ENCODE measurements at places on chromosomes 3 and 15.

DNA sequence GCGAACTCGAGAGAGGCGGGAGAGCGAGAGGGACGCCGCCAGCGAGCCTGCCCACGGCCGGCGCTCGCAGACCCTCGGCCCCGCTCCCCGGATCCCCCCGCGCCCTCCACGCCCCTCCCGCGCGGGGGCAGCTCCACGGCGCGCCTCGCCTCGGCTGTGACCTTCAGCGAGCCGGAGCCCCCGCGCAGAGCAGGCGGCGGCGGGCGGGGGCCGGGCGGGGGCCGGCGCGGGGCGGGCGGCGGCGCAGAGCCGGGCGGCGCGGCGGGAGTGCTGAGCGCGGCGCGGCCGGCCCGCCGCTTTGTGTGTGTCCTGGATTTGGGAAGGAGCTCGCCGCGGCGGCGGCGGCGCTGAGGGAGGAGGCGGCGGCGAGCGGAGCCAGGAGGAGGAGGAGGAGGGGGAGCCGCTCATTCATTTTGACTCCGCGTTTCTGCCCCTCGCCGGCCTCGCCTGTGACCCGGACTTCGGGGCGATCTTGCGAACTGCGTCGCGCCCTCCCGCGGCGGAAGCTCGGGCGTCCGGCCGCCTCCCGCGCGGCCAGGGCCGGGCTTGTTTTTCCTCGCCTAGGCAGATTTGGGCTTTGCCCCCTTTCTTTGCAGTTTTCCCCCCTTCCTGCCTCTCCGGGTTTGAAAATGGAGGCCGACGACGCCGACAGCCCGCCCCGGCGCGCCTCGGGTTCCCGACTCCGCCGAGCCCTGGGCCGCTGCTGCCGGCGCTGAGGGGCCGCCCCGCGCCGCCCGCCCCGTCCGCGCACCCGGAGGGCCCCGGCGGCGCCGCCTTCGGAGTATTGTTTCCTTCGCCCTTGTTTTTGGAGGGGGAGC, 524 bp downstream of the IGF1R start:
- no peak for DNase-seq

DNA sequence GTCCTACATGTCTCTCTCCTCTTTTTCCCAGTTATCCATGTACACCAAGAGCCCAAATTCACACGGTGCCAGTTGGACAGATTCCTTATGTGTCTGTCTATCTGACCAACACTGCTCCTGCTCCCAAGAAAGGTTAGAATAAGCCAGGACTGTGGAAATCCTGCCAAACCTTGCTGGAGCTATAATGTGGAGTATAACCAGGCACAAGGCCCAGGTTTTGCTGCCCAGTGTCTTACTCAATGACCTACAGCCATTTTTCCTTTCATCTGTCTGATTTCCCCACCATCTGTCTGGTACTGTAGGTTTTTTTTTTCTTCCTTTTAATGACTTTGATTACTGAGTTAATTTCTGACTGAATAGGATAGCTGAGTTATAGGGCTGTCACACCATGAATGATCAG, 26.5 kb upstream of the MINDY4B start:
- DNase-seq: no peak

GRCh38 chr15:96771035-96771434, 440.5 kb downstream of the NR2F2 start:
- DNase-seq: no peak

DNA sequence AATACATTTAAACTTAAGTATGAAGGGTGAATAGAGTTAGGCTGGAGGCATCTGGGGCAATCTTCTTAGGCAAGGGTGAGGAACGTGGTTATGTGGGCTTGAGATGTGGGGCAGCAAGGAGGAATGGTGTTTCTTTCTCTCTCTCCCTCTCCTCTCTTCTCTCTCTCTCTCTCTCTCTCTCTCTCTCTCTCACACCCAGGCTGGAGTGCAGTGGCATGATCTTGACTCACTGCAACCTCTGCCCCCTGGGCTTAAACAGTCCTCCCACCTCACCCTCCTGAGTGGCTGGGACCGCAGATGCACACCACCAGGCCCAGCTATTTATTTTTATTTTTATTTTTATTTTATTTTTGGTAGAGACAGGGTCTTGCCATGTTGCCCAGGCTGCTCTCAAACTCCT, 4.0 kb upstream of the MGA start:
- no peak for DNase-seq

DNA sequence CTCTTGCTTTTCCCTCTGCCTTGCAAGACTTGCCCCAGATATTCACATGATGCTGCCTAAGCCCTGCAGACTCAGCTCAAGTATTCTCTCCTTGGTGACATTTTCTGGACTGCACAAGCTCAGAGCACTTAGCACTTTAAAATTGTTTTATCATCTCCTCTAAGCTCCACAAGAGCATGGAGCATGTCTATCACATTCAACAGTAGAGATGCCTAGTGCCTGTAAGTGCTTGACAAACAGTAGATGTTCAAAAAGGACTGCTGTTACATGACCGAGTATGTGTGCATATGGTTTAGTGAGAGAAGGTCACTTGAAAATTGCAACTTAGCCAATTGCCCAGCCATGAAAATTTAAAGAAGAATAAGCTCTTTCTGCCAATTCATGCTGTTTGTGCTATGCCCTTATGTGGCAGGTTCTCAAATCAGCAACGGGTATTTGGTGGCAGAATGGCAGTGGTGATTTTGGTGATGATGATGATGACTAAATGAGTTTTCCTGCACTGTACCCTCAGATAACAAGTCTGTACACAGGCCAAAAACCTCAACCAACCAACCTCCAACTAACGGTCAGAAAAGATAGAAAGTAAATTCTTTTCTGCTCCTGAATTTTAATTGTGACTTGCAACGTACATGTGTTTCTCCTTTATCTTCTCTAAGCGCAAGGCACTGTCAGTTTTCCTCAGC, 647.2 kb upstream of the UBE2E2 start:
- no peak for DNase-seq

DNA sequence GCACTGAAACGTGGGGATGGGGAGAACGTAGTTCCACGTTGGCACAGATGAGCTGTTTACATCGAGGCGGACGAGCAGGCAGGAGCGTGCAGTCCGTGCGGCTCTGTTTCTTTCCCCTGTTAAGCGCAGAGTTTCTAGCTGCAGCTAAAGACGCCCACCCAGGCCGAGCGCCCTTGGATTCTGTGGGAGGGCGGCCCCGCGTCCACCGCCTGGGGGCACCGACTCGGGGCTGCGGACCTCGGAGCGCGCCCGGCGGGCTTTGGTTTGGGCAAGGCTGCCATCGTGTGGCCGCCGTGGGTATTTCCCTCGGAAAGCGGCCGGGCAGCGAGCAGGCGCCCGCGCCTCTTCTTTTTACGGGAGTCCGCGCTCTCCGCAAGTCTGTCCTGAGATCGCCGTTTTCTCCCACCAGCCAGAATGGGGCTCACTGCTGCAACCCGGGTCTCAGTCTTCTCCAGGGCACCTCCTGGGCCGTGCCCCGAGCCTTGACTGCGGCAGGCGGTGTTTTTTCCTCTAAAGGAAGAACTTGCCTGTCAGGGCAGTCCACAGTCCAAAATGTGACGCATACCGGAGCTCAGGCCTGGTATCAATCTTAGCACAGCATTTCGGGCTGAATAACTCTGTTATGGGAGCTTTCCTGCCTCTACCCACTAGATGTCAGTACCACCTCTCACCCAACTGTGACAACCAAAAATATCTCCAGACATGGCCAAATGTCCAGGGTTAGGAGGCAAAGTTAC, 219.9 kb upstream of the IGF1R start:
- no peak for DNase-seq

DNA sequence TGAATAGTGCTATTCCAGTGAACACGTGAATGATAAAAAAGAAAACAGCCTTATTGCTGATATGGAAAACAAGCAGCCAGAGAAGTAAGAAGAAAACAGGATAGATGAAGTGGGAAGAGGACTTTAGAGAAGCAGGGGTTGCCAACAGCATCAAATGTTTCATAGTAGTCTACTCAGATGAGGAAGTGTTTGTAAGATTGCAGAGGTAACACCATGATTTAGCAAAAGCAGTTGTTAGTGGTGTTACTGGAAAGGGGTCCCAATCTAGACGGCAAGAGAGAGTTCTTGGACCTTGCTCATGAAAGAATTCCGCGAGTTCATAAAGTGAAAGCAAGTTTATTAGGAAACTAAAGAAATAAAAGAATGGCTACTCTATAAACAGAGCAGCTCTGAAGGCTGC, 108.8 kb upstream of the MCTP2 start:
- no peak for DNase-seq

GRCh38 chr3:191339316-191339917, 9.1 kb upstream of the UTS2B start:
- no peak for DNase-seq

GRCh38 chr15:85394554-85395333, 14.3 kb downstream of the AKAP13 start:
- no peak for DNase-seq

DNA sequence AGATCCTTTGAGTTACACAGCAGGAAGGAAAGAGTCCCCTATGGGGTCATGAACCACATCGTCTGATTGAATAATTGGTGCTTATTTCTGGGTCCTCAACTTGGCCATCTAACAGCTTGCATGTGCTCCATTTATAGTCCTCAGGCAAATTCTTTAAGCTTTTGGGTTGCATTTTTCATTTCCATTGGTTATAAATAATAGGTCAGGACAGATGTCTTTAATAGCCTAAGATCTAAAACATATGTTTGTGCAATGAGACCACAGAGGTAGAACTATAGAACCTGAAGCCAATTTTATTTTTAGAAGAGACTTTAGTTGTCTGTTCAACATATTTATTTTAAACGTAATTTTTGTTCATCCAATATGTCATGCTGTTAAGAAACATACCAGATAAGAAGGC, 43.2 kb downstream of the CD200R1L start:
- no peak for DNase-seq

DNA sequence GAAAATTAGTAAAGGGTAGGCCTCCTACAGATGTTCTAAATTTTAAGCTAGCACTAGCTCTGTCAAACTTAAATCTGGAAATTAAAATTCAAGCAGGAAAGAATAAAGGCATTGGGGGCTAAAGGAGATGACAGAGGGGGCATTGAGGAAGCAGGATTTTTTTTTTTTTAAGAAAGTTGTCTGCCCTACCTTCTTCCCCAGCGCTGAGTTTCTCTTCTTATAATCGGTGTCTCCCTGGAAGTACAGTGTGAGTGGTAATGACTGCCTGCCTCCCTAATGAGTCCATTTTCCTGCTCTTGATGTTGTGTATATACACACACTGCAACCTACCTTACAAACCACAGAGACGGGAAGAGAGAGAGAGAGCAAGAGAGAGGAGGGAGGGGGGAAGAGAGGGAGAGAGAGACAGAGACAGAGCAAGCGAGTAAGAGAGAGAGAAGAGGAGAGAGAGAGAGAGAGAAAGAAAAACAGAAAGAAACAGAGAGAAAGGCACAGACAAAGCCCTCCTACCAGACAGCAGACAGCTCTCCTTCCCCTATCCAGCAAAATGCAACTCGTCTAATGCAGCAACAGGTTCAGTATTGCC, 47.0 kb downstream of the ZBTB20 start:
- peak; percentile 45 for DNase-seq

- DNase-seq: no peak
Measured at GRCh38 chr3:170467571-170468147, 49.0 kb downstream of the CLDN11 start.

DNA sequence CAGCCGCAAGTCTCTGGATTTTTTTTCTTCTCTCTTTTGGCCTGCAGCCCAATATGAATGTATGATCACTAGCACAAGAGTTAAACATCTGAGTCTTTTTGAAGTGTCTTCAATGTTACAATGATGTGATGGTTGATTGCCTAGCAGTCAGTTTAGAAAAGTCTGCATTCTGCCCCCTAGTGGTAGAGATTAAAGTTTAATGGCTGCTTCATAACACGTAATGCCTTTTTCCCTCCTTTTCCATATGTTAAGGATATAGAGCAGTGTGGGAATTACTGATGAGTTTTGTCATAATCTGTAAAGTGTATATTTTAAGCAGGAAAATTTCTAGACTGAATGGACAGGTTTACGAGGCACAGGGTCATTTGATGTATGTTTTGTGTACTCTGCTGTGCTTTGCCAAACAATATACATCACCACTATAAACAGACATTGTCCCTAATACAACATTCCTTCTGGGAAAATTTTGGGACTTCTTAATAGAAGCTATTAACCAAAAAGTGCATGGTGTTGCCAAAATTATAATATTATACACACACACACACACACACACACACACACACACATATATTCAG, 1038.5 kb upstream of the NR2F2 start:
- DNase-seq: no peak

DNA sequence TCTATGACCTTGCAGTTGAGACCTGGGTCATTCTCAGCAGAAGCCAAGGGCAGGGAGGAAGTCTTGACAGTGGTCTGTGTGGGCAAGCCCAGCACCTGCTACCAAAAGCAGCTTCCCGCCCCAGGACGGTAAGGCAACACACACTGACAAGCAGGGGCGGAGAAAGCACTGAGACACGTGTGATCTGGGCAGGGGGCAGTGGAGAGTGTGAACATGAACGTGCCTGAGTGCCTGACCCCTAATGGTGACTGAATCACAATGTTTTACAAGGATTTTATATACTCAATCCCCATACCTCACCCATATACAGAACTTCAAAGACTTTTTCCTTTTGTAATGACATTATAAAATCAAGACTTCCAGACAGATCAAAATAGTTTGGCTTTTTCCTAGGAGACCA, 35.2 kb downstream of the ANP32A start:
- DNase-seq: no peak

GRCh38 chr3:19147905-19148767, at the start of gene KCNH8:
Gene KCNH8 (plus strand): TSS chr3:19148510. CDS start chr3:19148720, 210 bp downstream.
- no peak for DNase-seq

DNA sequence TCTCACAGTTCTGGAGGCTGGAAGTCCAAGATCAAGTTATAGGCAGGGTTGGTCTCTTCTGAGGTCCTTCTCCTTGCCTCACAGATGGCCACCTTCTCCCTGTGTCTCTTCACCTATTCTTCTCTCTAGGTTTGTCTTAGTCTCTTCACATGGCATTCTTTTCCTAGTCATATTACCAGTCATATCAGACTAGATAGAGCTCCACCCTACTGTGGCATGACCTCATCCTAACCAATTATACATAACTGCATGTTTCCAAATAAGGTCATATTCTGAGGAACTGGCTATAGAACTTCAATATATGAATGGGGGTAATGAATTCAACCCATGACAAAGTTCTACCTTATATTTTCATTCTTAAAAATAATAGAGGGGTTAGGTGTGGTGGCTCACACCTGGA, 196.4 kb upstream of the UBE3A start:
- DNase-seq: no peak

DNA sequence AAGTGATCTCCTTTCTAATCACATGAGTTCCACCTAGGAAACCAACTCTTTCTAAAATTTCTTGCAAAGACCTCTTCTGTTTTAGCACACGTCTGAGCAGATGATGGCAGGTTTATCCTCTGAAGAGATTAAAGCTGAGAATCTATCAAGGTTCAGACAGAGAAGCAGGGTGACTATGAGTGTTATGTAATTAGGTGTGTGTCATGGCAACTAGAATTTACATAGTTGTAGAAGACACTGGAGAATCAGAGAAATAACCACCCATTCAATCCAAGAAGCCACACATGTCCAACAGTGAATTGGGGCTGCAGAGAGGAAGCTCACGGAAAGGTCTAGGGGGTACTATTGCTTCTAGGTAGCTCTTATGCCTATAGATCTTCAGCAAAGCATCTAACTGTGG, 600.5 kb downstream of the PYDC2 start:
- DNase-seq: no peak

Data from forelimb muscle (tissue), 1 donor.